ENCODE measurements at places on chromosomes 1 and 21.

- DNase-seq = no peak
Observed at GRCh38 chr1:110636149-110636935, 30.2 kb upstream of the KCNA2 start.

GRCh38 chr1:246690100-246690499, 34.1 kb upstream of the SCCPDH start:
- DNase-seq = no peak

GRCh38 chr1:50246869-50247268, 138.1 kb downstream of the ELAVL4 start:
- DNase-seq = no peak

DNA sequence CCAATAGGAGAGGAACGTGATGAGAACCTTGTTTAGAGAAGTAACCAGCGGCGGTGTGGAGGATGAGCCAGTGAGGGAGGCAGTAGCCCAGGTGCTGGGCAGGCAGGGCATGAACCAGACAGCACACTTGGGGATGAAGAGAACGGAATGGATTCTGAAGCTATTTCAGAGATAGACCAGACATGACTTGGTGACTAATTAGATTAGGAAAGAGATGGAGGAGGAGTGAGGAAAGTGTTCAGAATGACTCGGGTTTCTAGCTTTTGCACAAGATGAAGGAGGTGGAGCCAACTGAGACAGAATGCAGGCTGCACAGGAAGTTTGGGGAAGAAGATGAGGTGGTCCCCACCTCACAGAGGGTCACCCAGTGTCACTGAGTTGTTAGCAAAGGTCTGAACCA, 5.1 kb downstream of the PEF1 start:
- no peak for DNase-seq

DNA sequence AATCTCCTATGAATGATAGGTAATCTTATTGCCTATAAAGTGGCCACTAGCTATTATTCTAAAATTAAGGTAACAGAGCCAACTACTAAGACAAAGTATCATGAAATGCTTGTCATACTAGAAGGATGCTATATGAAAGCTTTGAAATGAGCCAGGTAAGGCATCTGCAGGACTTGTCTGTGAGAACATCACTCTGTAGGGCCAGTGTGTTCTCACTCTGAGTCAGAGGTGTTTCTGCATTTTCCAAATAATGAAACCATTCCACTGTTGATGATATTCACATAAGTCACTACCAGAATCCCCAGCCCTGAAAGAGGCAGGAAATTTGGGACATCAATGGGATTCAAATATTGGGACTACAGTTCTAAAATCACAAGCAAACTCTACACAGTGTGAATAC, 25.8 kb upstream of the GBP5 start:
- DNase-seq = no peak

GRCh38 chr1:38244218-38244845, 197.7 kb upstream of the POU3F1 start:
- DNase-seq = no peak

GRCh38 chr1:116161877-116162390, 50.7 kb downstream of the MAB21L3 start:
- no peak for DNase-seq

GRCh38 chr21:39576518-39577128, 36.1 kb upstream of the B3GALT5 start:
- no peak for DNase-seq

DNA sequence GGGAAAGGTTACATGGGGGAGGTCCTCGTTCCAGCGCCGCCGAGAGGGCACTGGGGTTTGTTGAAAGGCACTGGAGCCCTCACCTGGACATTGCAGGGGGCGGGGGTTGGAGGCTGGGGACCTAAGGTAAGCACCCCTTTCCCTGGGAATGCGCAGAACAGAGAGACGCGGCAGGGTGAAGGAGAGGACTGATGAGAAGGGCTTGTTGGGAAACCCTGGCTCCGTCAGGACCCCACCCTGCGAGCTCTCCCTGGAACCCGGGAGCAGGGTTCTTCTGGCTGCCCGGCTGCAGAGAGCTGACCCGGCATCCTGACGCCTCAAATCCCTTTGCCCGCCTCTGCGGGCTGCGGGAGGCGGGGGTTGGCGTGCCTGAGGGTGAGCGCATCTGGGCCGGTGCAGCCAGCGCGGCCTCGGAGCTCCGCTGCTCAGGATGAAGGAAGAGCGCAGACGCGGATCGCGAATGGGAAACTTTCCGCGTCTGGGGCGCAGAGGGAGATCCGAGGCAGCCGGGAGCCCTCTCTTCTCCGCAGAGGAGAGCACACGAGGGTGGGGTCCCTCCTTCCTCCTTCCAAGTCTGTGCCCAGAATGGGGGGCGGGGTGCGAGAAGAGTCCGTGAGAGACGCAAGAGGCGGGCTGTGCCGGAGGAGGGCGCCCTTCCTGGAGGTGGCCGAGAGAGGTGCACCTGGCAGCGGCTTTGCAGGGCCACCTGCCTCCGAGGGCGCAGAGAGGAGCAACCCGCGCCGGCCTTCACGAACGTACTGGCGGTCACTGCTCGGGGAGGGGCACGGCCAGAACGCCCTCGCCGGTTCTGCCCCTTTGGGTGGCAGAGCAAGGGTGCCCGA, 2.4 kb downstream of the IGSF21 start:
- no peak for DNase-seq

DNA sequence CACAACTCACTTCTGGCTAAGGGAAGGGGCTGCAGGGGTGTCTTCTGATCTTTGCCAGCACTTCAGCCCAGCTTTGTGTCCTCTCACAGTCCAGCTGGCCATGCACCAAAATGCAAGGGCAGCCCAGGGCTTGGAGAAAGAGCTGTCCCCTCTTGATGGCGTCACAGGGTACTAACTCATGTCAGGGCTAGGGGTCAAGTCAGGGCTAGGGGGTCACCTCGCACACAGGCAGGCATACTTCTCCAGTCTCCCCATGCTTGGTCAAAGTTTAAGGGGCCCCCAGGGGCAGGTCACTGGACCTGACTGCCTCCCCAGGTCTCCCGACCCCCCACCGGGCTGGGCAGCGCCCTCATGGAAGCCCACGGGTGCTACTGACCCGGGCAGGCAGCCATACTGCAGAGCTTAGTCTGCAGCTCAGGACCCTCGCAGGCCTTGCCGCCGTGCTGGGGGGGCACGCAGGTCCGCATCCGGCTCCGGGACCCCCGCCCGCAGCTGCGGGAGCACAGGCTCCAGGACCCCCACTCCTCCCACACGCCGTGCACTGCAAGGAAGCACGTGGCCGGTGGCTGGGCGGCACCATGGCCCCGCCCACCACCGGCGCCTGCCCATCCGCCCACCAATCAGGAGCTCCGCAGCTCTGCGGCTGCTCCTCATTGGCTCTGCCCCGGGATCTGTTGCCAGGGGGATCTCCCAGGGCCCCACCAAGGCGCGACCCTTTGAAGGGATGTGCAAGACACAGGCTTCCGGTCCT, 21.5 kb downstream of the ADGRB2 start:
- DNase-seq = no peak

GRCh38 chr1:16180291-16180824, 24.5 kb upstream of the EPHA2 start:
- no peak for DNase-seq

- no peak for DNase-seq
Observed at GRCh38 chr1:58994664-58995063, 210.8 kb upstream of the JUN start.

DNA sequence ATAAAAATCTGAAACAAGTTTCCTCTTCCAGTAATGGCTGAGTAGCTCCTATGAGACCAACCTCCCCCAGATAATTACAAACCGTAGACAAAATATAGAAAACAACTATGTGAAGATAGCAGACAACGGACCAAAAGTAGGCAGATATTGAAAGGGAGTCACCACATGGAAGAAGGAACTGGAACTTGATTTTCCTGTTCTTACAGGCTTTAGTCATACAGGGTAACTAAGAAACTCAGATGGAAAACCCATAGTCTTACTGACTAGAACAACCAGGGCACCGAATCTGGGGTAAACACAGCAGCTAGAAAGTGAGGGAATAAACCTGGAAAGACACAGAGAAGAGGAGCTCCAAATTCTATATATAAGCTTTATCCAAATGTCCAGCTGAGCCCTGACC, 26.0 kb downstream of the LMX1A start:
- no peak for DNase-seq

- no peak for DNase-seq
Observed at GRCh38 chr1:211529453-211529852, 37.5 kb upstream of the RD3 start.

- no peak for DNase-seq
Observed at GRCh38 chr1:53558739-53559315, 99.6 kb downstream of the DMRTB1 start.

- DNase-seq = no peak
Observed at GRCh38 chr1:70288166-70288565, 66.4 kb downstream of the ANKRD13C start.

- no peak for DNase-seq
Observed at GRCh38 chr1:184555665-184556641, 169.1 kb downstream of the C1orf21 start.

- no peak for DNase-seq
Observed at GRCh38 chr1:155322571-155322952, 1.9 kb downstream of the RUSC1 start.

- no peak for DNase-seq
Observed at GRCh38 chr1:38213646-38214434, 167.2 kb upstream of the POU3F1 start.

DNA sequence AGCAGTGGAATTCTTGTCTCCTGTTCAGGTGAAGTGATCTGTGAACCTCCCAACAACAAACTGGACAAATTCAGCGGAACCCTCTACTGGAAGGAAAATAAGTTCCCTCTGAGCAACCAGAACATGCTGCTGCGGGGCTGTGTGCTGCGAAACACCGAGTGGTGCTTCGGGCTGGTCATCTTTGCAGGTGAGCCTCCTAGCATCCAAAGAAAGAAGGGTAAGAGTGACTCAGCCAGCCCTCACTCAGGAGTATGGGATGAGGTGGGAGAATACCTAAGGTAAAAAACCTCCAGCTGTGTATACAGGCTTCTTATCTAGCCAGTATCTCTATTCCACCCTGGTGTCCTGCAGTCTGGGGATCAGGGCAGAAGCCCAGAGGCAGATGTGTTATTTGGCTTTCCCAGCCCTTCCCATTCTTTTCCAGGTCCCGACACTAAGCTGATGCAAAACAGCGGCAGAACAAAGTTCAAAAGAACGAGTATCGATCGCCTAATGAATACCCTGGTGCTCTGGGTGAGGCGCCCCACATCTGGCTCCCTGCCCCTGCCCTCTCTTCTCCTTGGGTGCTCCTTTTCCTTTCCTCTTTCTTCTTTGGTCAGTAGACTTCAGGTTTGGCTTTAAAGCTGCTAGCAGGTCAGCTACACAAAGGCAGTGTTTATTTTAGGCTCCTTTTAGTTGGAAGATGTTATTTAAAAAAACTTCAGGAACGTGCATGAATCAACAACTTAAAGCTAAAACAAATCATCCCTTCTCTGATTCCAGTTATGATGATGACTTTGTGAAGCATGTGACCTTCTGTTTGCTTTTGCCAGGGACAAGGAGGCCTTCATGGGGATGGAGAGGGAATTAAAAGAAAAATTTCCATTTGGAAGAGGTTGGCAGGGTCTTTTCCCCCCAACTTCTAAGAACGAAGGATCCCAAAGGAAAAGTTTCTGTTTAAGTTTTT, 9.0 kb downstream of the ATP8B2 start:
- DNase-seq = no peak

Data from right renal cortex interstitium (tissue), 3 donors.